ENCODE measurements at places on chromosomes 1 and 21. TPM values are rescaled to one million over a fixed set of nuclear protein-coding genes. Genes with fewer than 3 reads are reported as not detected.

- no peaks in the 10 kb centered on the region for H3K4me1 ChIP-seq
- peak overlapping the region; percentile 93 for H3K27ac ChIP-seq
- DNase-seq = peak; percentile 77
- H3K27me3 ChIP-seq = no peaks in the 10 kb centered on the region
- no peaks in the 10 kb centered on the region for H3K36me3 ChIP-seq
- H3K4me3 ChIP-seq = peak overlapping the region; percentile 98
Observed at GRCh38 chr1:175192111-175192629, 406 bp downstream of the KIAA0040 start.

DNA sequence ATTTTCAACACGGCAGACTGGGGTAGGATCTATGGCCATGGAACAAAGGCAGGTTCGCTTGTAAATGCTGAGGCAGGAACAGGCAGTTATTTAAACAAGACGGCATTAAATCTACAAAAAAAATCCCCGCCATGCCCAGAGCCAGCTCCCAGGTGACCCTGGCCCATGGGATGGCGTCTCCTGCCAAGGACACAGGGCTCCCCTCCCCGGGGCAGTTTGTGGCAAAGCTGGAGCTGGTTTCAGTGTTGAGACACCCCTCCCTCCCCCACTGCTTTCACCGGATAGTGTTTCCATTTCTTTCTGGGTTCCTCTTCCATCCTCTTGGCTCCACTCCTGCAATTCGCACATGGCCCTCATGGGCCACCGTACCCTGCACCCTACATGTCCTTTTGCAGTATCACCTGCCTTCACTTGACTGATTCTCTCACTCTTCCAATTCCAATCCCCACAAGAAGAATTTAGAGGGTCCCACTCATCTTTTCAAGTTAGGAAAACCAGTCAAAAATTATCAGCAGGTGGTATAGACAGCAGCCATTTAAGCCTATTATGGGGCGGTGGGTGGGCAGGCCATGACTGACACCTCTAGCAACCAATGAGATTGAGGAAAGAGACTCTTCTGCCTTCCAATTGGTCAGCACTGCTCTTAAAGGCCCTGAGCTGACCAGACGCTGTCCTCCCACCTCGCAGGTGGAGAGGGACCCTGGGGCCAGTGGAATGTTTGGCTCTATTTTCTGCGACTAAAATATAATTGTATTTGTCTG is 52.0 kb downstream of the OLIG1 start:
- H3K36me3 ChIP-seq = no peaks in the 10 kb centered on the region
- DNase-seq = no peak

Gene ELAPOR1
- total RNA-seq = 1.3 TPM

Gene TNNI3K
- total RNA-seq = 1.4 TPM
